ENCODE measurements at places on chromosomes 11 and 22.

GRCh38 chr11:129652835-129653234 lies 162.8 kb upstream of the TMEM45B start:
- no peak for DNase-seq

DNA sequence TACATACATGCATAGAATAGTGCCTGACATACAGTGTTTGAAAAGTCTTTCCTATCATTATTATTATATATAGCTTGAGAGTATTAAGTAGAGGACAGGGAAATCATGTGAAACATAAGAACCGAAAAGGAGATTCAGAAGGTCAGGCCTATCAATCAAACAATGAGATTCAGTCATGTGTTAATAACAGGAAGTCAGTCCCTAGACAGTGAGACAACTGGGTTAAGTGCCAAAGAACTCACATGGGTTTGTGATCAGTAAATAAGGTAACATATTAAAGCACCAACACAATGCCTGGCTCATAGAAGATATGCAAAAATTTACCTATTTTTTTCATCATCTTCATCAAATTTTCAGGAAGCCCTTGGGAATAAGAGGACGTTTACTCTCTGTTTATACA lies 174.3 kb upstream of the FAT3 start:
- no peak for DNase-seq

DNA sequence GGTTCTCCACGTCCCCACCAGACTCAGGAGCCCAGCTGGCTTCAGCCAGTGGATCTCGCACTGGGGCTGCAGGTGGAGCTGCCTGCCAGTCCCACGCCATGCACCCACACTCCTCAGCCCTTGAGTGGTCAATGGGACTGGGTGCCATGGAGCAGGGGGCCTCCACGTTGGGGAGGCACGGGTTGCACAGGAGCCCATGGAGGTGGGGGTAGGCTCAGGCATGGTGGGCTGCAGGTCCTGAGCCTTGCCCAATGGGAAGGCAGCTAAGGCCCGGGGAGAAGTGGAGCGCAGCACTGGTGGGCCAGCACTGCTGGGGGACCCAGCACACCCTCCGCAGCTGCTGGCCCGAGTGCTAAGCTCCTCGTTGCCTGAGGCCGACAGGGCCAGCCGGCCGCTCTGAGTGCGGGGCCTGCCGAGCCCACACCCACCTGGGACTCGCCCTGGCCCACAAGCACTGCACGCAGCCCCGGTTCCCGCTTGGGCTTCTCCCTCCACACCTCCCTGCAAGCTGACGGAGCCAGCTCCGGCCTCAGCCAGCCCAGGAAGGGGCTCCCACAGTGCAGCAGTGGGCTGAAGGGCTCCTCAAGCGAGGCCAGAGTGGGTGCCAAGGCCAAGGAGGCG lies 258.5 kb upstream of the PDGFD start:
- no peak for DNase-seq

- no peak for DNase-seq
Observed at GRCh38 chr11:33147559-33147958, 13.7 kb downstream of the CSTF3 start.

- no peak for DNase-seq
Observed at GRCh38 chr22:30861131-30861530, 107.4 kb downstream of the MORC2 start.

GRCh38 chr22:29509298-29509697 lies 29.3 kb downstream of the NEFH start:
- no peak for DNase-seq

DNA sequence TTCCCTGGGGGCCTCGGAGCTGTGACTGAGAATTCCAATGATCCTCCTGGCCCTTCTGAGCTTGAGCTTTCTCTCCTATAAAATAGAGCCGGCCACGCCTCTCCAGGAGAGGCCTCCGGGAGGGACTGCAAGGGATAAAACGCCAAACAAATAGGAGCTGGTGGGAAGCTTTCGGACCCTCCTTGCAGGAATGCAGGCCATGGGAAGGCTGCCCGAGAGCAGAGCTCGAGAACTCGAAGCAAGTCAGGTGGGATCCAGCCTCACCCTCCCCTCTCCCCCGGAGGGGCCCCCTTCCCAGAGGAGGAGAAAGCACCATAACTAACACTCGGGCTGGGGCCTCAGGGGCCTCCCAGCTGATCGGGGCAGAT lies 34.6 kb downstream of the FLRT1 start:
- DNase-seq = no peak

GRCh38 chr11:86753459-86753858 lies 46.9 kb upstream of the PRSS23 start:
- DNase-seq = no peak

DNA sequence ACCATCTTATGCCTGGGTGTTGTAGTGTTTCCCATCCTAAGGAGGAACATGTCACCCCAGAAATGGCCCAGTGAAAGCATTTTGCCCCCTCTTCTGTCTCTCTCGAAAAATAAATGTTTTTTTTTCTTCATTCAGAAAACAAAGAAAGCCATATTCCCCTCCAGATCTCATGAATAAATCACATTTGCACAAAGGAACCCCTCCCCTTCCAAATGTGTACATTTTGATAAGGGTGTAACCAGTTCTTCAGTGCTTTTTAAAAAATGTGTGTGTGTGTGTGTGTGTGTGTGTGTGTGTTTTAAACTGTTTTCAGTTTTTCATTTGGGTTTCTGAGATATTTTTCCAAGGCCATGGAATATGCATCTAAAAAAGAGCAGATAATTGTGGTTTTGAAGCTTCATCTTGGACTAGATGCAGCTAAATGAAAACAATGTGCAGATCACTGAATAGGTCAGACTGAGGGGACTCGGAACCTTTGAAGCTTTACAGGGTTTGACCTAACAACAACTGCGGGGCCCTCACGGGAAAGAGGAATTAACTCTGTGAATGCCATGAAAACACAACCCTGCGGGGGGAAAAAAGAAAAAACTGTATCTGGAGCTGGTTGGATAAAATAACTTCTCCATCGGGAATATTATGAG lies 76.4 kb downstream of the YAP1 start:
- no peak for DNase-seq

DNA sequence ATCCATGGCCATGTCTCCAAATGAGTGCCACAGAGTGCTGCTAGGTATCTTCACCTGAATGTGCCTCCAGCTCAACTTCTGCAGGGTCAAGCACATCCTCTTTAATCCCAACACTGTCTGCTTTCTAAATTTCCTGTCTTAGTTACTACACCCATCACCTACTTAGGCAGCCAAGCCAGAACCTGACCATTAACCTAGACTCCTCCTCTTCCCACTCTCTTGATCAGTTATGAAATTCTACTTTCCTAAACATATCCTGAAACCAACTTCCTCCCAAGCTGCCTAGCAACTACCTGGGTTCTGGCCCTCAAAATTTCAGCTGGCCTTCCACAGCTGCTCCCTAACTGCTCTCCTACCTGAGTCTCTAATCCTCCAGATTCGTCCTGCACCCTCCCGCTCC lies 22.7 kb downstream of the CADM1 start:
- no peak for DNase-seq

Measured in GM04503 (cell line).